NCI-H1930 (cell line): ENCODE measurements at places on chromosomes 3 and 15.
A peak's percentile ranks its signal among the peaks of the same experiment; 100 is the strongest.

GRCh38 chr3:60142009-60142408 is 1092.2 kb upstream of the CFAP20DC start:
- DNase-seq, result no peak

GRCh38 chr3:173938159-173938558 is 540.6 kb downstream of the NLGN1 start:
- DNase-seq, result peak; percentile 29

GRCh38 chr15:70669966-70670658 is 93.2 kb downstream of the UACA start:
- DNase-seq, result no peak

DNA sequence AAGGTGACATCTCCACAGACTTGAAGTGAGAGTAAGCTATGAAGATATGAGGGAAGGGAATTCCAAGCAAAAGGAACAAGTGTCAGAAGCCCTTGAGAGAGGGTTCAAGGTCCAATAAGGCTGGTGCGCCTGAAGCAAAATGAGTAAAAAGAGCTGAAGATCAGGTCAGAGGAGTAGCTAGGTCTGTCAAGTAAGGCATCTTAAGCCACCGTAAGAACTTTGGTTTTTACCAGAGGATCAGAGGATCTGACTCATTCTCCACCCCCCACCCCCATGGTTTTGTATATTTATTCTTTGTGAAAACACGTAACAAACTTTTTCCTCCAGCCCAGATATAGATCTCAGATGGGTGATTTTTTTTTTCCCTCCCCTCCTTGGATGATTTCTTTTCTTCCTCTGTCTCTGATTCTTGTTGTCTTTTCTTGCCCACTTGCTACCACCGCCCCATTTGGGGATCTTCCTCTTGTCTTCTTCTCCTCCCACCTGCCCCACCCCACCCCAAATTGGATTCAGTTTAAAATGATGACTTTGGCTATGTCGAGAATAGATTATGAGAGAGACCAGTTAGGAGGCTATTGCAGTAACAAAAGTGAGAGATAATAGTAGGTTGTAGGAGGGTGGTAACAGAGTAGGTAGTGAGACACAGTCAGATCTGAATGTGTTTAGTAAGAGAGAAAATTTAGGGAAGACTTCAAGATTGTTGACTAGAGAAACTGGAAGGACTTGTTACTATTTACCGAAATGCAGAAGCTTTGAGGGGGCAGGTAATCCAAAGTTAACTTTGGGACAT is 6.1 kb downstream of the TRMT10C start:
- DNase-seq, result no peak

GRCh38 chr3:43732747-43733425 is 42.1 kb downstream of the ABHD5 start:
- DNase-seq, result no peak

- no peak for DNase-seq
Measured at GRCh38 chr3:148600440-148600839, 97.3 kb upstream of the AGTR1 start.

DNA sequence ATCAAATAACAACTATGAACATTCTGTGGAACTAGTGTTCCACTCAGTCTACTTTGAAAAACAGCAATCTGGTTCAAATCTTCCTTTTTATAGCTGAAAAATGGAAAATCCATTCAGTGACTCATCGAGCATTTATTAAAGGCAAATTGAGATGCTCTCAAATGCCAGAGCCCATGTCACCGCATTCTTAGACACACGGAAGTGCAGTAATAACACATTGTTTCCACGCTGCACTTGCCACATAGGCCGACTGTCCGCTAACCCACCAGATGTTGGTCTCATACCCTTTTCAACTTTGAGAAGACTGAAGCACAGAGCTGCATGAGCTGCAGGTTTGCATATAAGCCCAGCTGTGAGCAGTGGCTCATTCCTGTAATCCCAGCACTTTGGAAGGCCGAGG is 95.9 kb downstream of the TMEM266 start:
- DNase-seq, result no peak

DNA sequence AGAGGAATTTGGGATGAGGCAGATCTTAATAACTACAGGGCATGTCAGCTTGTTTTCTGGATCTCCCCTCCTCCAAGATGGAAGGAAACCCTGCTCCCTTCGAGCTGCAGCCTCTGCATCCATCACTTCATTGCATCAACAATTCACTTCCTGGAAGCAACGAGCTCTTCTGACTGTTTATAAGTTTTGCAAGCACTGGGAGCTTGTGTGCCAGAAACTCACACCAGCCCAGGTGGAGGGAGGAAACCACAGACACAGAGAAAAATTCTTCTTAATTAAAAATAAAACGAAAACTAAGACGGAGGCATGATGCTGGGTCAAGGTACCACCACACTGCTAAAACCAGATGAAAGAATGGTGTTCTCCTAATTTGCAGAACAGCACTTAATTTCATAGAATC is 10.6 kb downstream of the LRIG1 start:
- no peak for DNase-seq

- no peak for DNase-seq
Measured at GRCh38 chr3:120089089-120089488, 5.2 kb downstream of the GSK3B start.

- no peak for DNase-seq
Measured at GRCh38 chr15:100663086-100663914, 60.9 kb downstream of the ASB7 start.

DNA sequence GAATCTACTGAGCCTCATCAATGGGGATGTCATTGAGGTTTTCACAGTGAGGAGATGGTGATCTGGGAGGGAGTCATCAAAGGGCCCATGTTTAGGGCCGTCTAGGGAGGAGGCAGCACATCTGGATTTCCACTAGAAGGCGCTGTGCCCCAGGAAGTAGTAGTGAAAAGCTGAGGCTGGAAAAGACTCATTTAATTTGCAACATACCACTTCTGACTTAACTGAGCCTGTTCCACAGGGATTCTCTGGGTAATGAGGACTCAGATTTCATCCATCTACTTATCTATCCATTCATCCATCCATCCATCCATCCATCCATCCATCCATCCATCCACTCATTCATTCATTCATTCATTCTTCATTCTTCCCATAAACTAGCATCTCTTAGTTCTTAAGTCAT is 17.4 kb upstream of the SHF start:
- DNase-seq, result peak; percentile 12

DNA sequence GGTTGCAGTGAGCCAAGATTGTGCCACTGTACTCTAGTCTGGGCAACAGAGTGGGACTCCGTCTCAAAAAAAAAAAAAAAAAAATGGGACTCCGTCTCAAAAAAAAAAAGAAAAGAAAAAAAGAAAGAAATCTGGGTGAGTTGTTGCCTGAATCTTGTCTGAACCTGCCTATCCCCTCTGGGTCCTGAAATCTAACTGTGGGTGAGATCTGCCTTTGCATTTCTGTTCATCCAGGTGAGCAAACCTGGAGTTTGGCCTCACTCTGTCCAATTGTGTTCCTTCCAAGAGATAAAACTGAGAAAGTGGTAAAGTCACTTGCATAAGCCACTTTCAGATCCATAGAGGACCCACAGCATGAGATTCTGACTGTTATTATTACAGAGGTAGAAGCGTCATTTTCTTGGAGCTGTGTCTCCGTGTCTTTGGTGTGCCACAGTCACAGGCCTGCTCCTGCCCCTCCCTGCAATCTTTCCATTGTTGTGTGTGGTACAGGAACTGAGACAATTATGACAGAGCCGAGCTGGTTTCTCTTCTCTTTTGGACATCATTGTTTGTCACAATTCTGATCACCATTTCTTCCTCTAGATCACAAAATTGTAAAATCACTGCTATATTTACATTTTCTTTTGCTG is 235.9 kb downstream of the LPP start:
- no peak for DNase-seq

DNA sequence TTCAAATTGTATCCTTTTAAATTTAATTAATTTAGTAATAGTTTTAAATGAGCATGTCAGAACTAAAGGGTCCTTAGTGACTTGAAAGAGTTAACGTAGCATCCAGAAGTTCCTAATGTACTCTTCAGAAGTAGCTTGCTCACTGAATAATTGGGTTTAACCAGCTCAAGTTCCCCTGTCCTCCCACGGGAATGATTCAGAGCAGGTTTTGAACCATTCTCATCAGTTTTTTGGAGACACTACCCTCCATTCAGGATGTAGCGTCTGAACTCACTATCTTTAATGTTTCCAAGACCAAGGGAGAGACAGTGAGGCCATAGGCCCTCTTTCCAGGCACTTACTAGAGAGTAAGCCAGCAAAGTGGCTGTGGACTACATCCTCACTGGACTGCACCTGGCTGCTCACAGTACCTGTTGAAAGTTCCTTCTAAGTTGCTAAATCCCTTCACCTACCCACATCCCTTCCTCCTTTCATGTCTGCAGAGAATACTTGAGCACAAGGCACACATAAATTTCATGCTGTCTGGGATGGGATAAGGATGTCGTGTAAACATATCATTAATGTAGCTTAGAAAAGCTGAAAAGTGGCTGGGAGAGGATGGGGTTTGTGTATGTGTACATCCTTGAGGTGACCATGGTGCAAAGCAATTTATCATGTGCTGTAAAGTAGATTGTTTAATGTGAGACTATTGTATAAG is 146.3 kb downstream of the PLCL2 start:
- DNase-seq, result no peak

DNA sequence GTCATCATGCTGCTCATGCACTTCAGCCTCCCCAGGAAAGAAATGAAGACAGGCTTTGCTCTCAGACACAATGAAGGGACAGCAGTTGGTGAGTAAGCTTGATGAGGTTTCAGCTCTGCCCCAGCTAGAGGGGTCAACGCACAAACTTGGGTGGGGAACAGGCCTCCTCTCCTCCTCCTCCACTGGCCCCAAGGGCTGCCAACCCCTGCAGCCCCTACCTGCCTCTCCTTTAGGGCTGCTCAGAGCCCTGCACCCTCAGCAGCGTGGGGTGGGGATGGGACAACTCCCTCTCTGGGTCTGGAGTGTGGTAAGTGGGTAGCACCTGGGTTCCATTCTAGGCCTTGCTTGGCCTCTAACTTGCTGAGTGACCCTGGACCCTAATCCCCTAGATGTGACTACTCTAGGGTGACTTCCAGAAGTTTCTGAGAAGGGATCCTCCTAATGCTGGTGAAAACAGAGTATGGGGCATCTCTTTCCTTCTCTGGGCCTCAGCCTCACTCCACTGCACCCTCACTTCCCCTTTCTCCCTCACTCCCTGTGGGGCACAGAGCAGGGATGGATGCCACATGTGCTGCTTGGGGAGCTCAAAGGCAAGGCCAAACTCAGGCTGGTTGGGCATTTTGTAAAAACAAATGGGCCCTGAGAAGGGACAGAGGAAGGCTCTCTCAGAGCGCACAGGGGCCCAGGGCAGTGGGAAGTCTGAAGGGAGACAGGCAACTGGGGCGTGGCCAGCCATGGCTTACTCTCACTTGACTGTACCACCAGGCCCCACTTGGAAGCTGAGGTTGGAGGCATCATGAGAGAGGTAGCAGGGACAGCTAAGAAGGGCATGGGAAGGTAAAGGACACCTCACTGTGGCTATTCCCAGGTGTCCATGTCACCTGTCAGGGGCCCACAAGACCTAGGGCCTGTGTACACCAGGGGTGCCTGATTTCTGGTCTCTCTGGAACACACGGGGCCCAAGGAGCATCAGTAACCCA is 64.0 kb downstream of the SYNM start:
- DNase-seq, result no peak

DNA sequence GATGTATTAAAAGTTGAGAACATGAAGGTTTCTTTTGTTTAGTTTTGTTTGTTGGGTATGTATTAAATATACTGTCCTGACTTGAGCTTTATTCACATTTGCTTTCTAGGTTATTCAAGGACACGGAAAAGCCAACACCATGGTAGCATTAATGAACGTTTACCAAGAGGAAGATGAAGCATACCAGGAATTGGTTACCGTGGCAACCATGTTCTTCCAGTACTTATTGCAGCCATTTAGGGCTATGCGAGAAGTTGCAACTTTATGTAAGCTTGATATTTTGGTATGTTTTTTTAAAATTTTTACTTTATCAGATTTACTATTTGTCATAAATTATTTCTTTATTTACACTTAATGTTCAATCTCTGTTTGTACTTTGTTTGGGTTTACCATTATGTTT is 3.6 kb downstream of the WHAMM start:
- DNase-seq, result no peak

DNA sequence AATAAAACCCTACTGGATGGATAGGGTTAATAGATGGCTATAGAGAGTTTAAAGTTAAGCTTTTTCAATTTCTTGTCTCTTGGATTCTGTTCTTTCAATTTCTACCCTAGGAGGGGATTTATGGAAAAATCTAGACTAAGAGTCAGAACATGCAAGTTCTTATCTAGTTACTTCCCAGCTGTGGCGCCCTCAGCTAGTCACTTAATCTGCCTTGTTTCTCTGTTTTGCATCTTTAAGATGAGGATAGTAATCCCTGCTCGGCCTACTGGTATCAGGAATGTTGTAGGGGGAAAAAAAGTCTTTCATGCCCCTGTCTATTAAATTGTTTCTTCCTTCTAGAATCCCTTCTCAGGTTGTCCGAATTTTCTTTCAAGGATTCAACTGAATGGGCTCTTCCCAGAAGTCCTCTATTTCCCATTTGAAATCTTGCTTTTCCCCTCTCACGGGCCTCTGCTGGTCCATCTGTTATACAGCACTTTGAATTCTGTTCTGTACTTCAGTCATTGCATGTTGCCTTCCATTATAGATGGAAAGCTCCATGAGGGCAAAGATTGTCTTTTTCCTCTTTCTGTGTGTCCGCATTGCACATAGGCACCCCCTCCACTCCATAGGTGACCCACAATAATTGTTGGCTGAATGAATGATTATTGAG is 4.4 kb downstream of the KCTD6 start:
- no peak for DNase-seq

GRCh38 chr3:111151438-111151837 is 79.8 kb downstream of the NECTIN3 start:
- DNase-seq, result no peak

- DNase-seq, result no peak
Measured at GRCh38 chr3:168585544-168585943, 489.8 kb upstream of the GOLIM4 start.

- no peak for DNase-seq
Measured at GRCh38 chr3:10473581-10474274, 31.7 kb downstream of the ATP2B2 start.

- DNase-seq, result no peak
Measured at GRCh38 chr15:51024735-51025453, 69.8 kb downstream of the TNFAIP8L3 start.

- DNase-seq, result peak; percentile 24
Measured at GRCh38 chr15:75204340-75205063, 2.8 kb downstream of the C15orf39 start.

GRCh38 chr3:120495809-120496208 is 45.0 kb upstream of the FSTL1 start:
- no peak for DNase-seq
